ENCODE measurements at places on chromosomes 5 and 9. TPM values are rescaled to one million over a fixed set of nuclear protein-coding genes. Genes with fewer than 3 reads are reported as not detected.

GRCh38 chr9:976943-977837 lies 735 bp downstream of the DMRT3 start:
- DNase-seq: peak; percentile 24

DNA sequence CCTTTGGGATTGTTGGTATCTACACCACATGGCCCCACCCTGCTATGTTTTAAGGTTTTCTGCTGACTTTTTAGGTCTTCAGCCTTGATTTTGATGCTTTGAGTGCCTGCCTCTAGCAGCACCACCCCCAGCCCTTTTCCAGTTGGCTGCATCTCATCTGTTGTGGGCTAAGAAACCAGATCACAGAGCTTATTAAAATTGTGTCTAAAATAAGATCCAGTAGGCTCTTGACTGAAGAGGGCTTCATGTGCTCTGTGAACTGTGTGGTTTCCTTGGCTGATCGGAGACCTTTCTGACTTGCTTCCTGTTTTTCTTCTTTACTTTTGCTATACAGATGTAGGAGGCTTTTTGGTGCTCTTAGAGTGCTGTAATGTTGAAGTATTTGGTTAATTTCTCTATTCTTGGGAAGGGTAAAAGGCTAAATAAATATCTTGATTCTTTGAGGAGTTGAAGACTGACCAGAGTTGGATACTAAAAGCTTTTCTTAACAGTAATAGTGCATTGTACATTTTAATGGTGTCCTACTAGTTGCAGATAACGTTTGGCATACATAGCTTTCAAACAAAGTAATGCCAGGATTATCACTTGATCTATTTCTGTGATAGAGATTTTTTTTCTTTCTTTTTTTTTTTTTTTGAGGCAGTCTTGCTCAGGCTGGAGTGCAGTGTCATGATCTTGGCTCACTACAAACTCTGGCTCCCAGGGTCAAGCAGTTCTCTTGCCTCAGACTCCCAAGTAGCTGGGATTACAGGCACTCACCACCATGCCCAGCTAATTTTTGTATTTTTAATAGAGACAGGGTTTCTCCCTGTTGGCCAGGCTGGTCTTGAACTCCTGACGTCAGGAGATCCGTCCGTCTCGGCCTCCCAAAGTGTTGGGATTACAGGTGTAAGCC lies 4.5 kb downstream of the UBE2D2 start:
- no peak for DNase-seq

DNA sequence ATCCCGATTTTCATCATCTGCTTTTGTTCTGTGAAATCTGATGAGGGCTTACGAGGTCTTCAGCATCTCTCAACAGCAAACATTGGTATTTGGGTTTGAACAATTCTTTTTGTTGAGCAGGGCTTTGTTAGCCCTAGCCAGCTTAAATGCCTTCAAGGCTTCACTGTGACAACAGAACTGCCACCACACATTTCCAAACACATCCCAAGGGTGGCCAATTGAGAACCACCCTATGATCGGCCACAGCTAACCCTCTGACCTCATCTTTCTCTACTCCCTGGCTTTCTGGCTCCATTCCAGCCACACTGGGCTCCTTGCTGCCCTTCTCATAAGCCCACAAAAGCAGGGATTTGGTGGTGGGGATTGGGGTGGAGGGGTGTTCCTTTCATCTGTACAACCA lies 17.6 kb downstream of the MTX3 start:
- no peak for DNase-seq

Gene HACD4
- polyA plus RNA-seq: 0.08 TPM

- no peak for DNase-seq
Measured at GRCh38 chr9:105147110-105147871, 97.2 kb upstream of the SLC44A1 start.

- no peak for DNase-seq
Measured at GRCh38 chr9:82491604-82492003, 503.0 kb downstream of the SPATA31D1 start.

- no peak for DNase-seq
Measured at GRCh38 chr5:87282269-87282668, 14.6 kb downstream of the RASA1 start.

- no peak for DNase-seq
Measured at GRCh38 chr9:93606187-93606586, 29.8 kb downstream of the PHF2 start.

DNA sequence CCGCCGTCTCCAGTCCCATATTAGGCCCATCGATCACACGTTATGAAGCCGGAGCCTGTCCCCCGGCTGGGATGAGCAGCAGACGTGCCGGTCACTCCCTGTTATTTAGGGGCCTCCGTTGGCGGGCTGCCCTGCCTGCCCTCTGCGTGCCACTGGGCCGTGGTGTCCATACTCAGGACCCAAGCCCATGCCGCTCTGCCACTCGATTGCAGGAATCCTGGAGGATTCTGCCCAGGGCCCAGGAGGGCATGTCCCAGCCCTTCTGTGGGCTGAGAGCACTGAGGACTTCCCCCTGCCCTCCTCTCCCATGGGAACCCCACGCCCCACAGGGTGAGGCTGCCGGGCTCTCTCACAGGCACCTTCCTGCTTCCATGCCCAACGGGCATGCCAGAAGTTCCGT lies 19.6 kb upstream of the LAMC3 start:
- no peak for DNase-seq
